Fibroblast of upper back skin (primary cell): ENCODE measurements at places on chromosomes 11 and 22.

GRCh38 chr11:83971063-83971462 lies 684.9 kb upstream of the CCDC90B start:
- peak; percentile 65 for DNase-seq

DNA sequence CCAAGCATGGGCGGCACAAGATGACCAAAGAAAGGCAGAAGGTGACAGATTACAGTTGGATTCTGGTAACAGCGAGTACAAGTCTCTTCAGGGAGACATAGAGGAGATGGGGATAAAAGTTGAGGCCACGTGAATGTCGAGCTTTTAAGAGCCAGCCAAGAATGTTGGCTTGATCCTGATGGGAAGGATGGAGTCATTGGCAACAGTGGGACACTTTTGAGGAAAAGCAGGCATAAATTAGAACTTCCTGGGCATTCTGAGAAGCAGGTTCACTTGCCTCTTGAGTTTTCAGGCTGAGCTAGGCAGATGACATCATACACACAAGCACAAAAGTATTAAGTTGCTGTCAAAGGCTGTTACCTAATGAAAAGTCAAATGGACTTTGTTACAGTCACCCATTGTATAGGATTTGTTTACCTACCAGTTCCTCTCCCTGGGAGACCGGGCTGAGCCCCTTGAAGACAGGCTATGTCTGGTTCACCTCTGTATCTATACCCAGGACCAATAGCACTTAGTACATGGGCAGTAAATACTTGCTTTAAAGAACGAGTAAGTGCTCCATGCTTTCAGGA lies 41.1 kb downstream of the TNRC6B start:
- DNase-seq, result no peak

DNA sequence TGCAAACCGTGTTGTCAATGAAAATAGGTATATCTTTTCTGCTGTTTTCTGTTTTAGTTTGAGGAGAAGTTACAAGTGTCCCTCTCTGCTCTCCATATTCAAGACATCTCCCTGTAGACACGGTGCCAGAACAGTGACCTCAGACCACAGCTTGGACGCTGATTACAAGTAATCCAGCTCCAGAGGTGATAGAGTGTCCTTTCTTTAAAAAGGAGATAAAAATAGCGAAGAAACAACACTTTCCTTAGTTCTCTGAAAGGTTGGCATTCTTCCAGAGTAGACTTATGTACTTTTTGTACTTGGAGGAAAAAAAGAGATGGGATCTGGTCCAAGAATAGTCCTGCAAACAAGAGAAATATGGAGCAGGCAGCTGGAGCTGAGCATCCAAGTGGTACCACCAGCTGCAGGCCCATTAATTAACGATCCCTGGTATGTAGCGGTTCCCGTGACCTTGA lies 43.0 kb upstream of the WT1 start:
- no peak for DNase-seq

DNA sequence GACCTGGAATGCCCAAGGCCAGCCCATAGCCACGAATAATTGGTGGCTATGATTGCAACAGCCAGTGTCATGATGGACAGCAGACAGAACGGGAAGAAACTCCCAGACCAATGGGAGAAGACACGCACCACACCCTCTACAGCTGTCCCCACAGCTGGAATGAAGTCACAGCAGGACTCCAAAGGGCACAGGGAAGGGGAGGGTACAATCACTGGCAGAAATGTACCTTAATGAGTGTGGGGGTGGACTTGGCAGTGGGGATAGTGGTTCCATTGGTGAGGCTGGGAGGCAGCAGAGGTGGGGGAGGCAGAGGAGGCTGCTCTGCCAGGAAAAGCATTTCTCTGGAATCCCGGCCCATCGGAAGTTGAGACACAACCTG lies 52.9 kb downstream of the SGSM3 start:
- DNase-seq, result no peak

- DNase-seq, result no peak
These were observed 88.4 kb downstream of the GRIK4 start for GRCh38 chr11:120599816-120600420.

DNA sequence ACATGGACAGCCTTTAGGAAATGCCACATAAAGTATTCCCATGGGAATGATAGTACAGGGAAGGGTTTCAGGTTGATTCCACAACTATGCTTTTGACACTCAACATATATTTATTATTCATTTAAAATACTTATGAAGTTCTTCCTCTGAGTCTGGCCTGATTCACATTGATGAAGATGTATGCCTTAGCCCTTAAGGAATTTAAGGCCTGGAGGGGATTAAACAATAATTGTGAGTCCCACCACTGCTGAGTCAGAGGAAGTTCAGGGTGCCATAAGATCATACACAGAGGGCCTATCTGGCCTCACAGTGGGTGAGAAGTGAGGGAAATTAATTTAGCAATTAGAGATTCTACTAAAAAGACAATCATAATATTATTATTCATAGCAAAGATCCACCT lies 161.1 kb upstream of the SNX19 start:
- peak; percentile 55 for DNase-seq

DNA sequence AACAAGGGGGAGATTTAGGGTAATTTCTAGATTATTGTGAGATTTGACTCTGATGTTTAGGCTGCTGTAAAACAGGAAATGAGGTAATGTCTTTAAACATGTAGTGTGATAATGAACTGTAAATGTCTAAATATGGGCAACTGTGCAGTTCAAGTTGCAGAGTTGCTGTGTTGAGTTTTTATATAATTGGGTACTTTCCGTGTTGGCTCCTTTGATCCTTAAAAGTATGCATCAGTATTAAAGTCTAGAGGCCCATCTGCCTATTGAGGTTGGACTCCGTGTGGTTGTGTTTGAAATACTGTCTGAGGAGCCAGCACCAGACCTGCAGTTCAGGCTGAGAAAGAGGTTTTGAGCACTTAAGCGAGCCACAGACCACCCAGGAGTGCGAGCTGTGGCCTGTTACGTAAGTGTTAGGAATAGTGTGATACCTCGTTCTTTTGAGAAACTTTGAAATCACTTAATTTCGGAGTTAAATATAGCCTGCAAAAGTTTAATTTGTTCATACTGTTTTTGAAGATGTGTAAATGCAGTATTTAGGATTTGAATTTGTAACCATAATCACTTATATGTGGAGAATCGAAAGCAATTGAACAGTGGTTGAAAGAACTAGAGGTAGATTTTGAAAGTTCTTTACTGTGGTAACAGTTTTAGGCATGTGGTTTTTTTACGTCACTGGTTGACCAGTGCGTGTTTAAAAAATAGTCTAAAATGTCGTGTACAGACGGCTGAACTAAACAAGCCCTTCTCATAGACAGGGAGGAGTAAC lies 9.0 kb downstream of the FAM118A start:
- DNase-seq, result peak; percentile 48

DNA sequence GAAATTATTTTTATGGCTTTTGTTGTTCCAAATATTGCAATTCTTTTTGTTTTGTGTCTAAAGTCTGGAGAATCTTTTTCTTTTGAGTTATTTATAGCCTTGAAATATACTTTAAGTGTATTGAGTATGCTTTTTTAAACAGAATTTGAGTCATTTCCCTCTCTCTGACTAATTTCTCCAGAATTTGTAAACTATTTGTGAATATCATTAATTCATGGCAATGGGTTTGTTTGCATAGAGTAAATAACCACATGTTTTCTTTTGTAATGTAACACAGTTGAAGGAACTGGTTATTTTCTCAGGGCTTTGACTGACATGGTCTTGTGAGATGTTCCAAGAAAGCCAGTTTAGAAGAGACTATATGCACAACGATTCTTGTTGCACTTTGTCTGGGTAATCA lies 30.9 kb upstream of the MPEG1 start:
- no peak for DNase-seq

DNA sequence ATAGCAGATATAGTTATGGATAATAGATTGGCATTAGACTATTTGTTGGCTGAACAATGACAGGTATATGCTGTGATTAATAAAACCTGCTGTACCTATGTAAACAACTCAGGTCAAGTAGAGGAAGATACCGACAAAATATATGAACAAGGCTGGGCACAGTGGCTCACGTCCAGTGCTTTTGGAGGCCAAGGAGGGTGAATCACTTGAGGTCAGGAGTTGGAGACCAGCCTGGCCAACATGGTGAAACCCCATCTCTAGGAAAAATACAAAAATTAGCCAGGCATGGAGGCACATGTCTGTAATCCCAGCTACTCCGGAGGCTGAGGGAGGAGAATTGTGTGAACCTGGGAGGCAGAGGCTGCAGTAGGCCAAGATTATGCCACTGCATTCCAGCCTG lies 14.0 kb upstream of the CHKA start:
- no peak for DNase-seq

GRCh38 chr11:65403607-65404121 lies 17.2 kb downstream of the FRMD8 start:
- DNase-seq, result no peak

DNA sequence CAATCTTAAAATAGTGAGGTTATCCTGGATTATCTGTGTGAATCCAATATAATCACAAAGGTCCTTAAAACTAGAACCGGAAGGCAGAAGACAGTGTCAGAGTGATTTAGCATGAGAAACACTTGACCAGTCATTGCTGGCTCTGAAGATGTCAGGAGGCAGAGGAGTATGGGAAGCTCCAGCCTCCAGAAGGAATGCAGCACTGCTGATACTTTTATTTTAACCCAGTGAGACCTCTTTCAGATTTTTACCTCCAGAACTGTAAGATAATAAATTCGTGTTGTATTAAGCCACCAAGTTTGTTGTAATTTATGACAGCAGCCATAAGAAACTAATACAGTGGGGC lies 134.4 kb upstream of the ZC3H12C start:
- peak; percentile 3 for DNase-seq

DNA sequence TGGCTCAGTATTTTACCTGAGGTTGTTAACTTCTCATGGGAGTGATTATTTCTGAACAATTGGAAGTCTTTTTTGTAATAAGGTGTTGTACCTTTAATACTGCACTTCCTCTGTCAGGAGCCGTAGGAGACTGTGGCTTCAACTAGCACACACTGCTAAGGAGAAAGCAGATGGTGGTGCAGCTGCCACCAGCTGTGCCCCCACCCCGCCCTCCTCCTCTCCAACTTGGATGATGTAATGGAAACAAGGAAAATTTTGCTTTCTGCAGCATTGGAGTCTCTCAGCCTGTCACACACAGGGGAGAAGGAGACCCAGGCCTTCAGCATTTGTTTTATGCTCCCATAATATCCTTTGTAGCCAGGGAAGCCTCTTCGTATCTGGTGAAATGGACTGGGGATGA lies 91.2 kb downstream of the TEAD1 start:
- DNase-seq, result peak; percentile 45

DNA sequence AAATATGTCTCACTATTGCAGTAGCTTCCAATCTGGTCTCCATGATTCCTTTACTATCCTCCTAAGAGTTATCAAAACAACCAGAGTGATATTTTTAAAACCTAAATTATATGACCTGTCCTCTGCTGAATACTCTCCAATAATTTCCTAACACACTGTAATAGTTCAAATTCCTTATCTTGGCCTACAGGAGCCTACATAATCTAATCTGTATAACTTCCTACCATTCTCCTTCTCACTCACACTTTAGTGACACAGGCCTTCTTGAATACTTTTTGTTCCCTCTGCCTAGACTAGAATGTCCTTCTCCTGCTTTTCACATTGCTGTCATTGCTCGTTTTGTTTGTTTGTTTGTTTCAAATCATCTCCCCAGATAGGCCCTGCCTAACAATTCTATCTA lies 9.4 kb downstream of the FHIP1B start:
- DNase-seq, result no peak

GRCh38 chr11:76209375-76209972 lies 3.2 kb upstream of the WNT11 start:
- DNase-seq, result no peak

GRCh38 chr11:71505001-71505400 lies 22.1 kb upstream of the KRTAP5-7 start:
- no peak for DNase-seq

- no peak for DNase-seq
These were observed 22.4 kb upstream of the CACNG2 start for GRCh38 chr22:36726007-36726380.

- DNase-seq, result no peak
These were observed 25.9 kb downstream of the CAT start for GRCh38 chr11:34464591-34465051.
